ENCODE measurements at places on chromosomes 5 and 9.

DNA sequence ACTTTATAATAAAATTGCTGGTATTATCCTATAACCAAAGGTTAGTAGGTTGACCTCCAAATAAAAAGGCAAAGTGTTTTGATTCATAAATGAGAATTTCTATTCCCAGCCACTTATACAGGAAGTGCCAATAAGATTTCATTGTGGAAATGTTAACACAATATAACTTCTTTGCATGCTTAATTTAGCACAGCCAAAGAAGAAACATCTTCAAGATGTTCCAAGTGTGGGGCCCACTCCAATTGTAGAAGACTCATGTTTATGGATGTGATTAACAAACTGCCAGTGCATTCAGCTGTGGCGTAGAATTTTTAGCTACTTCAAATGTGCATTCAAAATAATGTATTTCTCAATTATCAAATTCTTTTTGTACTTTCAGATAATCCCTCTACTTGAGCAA lies 402.3 kb downstream of the DEPDC1B start:
- no peak for DNase-seq

- no peak for DNase-seq
Observed at GRCh38 chr5:133467335-133467779, 145.0 kb downstream of the FSTL4 start.

DNA sequence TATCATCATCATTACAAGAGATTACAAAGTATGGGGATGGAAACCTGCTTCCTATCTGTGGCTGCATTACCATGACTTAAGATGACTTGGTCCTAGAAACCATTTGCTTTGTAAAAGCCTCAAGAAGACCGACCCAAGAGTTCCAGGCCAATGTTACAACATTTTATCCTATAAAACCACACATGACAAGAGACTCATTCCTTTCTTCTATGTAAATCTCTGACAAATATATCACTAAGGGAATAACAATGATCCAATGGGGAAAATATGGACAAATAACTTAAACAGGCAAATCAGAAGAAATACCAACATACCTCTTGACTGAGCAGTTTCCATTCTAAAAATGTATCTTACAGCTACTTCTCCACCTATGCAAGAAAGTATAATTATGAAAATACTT lies 44.3 kb upstream of the VPS13A start:
- DNase-seq: no peak

GRCh38 chr9:97557606-97558095 lies 56.2 kb downstream of the TMOD1 start:
- DNase-seq: no peak

Data from anterior cingulate cortex (tissue), 58 donors.